Tongue (tissue), 3 donors: ENCODE measurements at places on chromosomes 12 and 14. TPM values are rescaled to one million over a fixed set of nuclear protein-coding genes. Genes with fewer than 3 reads are reported as not detected.

The ACOT6 gene
- total RNA-seq: not detected

DNA sequence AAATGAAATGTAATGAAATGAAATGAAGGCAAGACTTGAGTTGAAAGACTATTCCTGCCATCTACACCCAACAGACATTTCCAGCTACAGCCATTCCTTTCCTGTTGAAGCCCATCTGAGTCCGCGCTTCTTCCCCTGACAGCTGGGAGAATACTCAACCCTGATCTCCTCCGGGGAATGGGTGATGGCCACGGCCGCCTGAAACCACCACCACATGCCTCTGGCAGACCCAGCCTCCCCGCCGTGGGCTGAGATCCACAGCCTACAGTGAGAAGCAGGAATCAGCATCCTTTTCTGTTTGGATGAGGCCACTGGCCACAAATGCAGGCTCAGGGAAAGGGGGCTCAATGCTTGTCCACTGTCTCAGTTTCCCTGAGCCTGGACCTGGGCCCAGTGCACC, 130.3 kb downstream of the NCOR2 start:
- DNase-seq: no peak

DNA sequence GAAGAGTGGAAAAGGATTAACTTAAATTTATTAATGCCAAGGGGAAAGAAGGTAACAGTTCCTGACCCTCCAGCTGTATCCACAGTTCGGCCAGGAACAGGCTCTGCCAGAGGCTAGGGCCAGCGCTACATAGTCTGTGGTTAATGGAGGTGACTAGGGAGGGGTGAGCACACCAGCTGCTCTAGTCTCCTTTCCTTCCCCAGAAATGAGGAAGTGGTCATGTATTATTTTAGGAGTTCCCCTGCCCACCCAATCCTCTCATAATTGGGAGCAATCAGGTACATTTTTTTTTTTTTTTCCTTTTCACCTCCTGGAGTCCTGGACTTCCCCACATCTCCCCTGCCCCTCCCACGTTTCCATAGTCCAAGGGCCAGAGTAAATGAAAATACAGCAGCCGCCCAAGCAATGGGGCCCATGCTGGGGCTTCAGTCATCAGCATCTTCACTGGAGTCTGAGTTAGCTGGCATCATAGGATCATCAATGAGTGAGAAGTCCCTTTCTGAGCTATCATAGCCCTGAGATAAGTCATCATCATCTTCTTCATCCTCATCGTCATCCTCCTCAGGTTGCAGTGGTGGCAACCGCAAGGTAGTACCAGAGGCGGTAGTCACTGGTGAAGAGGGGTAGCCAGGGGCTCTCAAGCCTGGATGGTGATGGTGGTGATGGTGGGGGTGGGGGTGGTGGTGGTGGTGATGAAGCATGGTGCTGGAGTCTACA, 1.5 kb upstream of the SUPT16H start:
- DNase-seq: peak; percentile 1

The PLCZ1 gene
- not detected for total RNA-seq

The LPCAT3 gene
- 13.1 TPM for total RNA-seq

DNA sequence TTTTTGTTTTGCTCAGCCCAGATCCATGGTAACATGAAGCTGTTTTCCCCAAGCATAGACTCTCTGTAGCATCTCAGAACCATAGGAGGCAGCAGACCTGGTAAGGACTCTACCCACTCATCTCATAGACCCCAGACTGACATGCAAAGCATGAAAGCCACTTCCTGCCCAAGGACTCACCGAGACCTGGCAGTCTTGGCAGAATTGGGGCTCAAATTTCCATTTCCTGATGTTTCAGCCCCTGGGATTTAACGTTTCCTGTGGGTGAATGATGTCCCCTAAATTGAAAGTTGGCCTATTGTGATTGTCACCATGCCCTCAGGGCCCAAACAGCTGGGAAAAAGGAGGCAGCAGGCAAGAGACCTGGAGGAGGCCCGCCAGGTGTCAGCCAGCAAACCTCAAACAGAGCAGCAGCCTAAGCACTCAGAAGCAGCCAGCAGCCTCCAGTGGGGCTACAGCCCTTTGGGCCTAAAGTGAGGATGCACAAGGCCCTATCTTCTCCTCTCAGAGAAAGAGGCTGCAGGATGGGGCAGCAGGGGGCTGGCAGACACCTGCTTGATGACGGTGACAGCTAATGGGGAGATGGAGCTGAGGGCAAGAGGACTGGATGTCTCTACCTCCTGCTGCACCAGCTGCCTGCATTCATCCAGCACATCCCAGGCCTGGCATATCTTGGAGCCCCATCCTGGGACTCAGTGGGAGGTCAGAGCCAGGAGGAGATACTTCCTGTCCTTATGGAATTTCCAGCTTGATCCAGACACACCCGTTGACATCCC, 8.5 kb downstream of the KRT85 start:
- DNase-seq: no peak

GRCh38 chr12:103314786-103315185, 181.0 kb downstream of the C12orf42 start:
- no peak for DNase-seq

The HAL gene
- 0.51 TPM for total RNA-seq

The SCN8A gene
- 2.1 TPM for total RNA-seq
